ENCODE measurements at places on chromosomes 2 and 18.
A peak's percentile ranks its signal among the peaks of the same experiment; 100 is the strongest.

- no peak for DNase-seq
Measured at GRCh38 chr18:26869640-26870039, 4.1 kb upstream of the AQP4 start.

- no peak for DNase-seq
Measured at GRCh38 chr2:171598713-171599319, 76.5 kb downstream of the CYBRD1 start.

- DNase-seq = no peak
Measured at GRCh38 chr2:4529738-4530137, 826.4 kb downstream of the DCDC2C start.

- no peak for DNase-seq
Measured at GRCh38 chr2:221449406-221449805, 122.7 kb downstream of the EPHA4 start.

GRCh38 chr2:96877042-96877451 lies 7.2 kb upstream of the SEMA4C start:
- no peak for DNase-seq

GRCh38 chr2:8488001-8488738 lies 193.7 kb upstream of the ID2 start:
- no peak for DNase-seq

- no peak for DNase-seq
Measured at GRCh38 chr2:70826696-70827350, 6.4 kb upstream of the CLEC4F start.

GRCh38 chr2:168146892-168147810 lies 100.2 kb downstream of the STK39 start:
- no peak for DNase-seq

DNA sequence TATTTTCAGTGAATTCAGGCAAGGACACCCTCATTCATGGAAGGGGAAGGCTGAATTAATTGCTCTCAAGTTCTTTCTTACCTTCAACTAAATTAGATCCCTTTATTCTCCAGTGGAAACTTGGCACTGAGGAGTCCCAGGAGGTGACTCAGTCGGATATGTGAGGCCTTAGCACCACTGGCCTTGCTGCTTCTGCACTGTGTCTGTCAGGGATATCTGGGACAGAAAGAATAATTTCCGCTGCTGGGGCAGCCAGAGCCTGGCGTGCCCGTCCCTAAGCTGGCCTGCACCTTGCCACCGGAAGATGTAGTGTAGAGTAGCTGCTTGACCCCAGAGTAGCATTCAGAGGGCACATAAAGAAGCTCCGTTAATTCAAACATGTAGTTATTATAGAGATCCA lies 53.4 kb downstream of the LIMS1 start:
- DNase-seq = no peak

DNA sequence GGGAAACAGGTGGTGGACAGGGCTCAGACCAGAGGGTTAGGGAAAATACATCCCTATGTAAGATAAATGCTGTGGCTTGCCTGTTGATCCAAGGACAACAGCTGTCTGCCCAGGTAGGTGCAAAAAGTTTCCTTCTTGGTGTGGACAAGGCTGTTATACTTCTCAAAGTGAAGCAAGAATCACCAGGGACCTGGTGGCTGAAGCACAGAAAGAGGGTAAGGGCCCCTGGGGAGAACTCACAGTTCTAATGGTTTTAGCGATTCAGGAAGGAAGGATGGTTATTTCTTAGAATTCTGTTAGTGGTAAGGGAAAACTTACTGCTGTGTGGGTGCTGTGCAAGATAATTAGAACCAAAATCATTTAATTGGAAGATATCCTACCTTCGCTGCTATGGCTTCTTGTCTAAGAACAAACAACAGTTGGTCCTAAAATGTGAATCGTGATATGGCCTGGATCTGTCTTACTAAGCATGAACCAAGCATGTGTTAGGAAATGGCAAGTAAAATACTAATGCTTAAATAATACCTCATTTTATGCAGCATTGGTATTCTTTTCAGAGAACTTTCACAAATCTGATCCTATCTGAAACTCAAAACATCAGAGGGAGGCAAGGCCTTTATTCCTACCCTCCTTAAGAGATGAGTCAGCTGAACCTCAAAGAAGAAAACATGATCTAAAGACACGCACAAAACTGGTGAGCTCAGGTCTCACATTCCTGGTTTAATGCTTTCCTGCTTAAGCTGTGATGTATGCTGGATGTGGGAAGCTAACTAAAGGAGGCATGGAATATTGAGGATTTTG lies 159.2 kb upstream of the THUMPD2 start:
- DNase-seq = no peak

DNA sequence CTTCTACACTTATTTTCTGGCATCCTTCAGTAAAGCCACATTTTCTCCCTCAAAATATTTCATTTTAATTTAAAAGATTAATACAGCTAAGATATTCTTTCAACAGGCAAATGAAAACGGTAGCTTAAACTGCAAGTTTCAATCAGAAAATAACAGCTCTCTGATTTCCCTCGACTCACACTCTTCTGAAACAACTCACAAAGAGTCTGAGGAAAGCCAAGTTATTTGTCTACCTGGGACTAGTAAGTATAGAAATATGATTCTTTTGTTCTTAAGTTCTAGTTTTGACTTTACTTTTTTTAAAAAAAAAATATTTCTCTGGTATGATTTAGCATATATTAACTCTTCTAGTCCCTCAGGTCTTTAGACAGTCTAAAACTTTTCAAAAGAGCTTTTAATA lies 27.2 kb downstream of the CEP192 start:
- no peak for DNase-seq

- no peak for DNase-seq
Measured at GRCh38 chr2:133952420-133952819, 301.5 kb upstream of the MGAT5 start.

- DNase-seq = no peak
Measured at GRCh38 chr2:144801766-144802165, 281.8 kb upstream of the ZEB2 start.

DNA sequence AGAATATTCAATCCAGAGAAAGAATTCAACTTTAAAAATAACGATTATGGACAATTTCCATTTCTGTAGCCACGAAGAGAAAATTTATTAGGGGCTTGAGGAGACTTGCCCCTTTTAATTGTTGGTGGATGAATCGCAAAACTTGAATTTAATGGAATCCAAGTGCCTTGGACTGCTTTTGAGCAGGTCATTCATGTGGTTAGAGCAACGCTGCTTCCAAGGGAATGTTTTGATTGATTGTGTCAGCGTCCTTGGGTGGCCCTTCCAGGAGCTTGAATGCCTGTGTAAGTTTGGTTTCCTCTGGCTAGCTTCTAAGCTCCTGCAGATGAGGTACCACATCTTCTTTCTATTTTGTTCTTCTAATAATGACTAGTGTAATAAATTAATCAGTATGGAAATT lies 213.4 kb downstream of the LTBP1 start:
- DNase-seq = no peak

DNA sequence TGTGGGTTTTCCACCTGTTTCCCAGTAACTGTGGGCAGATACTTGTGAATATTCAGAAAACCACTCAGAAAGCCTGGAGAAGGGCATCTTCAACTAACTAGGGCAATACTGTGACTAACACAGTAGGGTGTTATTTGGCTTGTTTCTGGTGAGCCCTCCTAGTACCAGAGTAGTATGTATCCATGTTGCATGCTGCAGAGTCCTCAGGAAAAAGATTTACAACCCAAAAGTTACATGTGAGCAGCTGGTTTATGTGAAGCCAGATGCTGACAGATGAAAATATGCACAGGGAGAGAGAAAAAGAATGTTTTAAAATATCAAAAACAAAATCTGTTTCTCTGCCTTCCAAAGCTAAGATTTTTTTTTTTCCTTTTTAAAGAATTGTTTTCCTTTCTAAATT lies 333.2 kb upstream of the UBE2E3 start:
- DNase-seq = no peak

- no peak for DNase-seq
Measured at GRCh38 chr2:135960656-135961551, 24.5 kb downstream of the DARS1 start.

DNA sequence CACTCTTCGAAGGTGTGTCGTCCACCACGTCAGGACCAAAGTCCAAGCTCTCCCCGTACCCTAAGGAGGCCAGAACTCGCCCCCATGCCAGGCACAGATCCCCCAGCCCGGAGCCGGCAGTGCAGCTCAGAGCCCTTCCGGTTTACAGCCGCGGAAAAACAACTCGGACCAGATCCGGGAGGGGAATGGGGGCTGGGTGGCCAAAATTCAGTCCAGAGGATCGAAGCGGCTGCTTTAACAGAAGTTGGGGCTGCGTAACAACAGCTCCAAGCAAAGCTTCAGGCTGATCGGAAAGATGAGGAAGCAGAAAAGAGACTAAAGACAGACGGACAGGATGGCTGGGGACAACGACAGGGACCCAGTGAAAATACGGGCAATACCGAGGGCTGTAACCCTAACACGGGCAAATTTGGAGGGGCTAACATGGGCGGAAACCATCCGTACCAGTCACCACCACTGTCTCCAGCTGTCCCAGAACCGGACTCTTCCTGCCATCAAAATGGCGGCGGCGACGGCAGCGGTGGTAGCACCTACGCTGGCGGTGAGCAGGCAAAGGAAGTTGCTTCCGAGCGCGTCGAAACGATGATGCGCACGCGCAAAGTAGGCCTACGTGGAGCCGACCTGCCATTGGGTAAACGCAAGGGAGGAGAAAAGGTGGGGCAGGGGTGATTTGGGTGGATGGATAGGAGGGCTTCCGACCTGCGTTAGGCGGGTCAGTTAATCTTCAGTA lies at the start of gene MMADHC:
TSS of gene MMADHC (minus strand) at position 556 of the 730 bp plus-strand sequence. CDS start 678 bp downstream, outside the sequence.
- DNase-seq = peak; percentile 97

DNA sequence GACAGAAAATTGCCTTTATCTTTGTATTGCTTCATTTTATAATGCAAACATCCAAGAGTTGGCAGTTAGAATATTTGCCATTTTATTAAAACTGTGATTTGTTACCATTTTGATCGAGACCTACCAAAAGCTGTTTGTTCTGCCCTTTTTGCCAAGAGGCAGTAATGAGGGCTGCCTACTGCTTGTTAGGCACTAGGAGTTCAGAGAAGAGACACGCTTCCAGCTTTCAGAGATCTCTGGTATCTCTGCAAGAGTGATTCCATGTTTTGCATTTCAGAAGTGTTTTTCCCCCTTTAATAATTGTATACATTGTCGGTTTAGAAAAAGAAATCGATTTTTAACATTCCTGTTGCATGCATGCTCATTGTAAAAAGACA lies 628 bp downstream of the MRPL30 start:
- no peak for DNase-seq

DNA sequence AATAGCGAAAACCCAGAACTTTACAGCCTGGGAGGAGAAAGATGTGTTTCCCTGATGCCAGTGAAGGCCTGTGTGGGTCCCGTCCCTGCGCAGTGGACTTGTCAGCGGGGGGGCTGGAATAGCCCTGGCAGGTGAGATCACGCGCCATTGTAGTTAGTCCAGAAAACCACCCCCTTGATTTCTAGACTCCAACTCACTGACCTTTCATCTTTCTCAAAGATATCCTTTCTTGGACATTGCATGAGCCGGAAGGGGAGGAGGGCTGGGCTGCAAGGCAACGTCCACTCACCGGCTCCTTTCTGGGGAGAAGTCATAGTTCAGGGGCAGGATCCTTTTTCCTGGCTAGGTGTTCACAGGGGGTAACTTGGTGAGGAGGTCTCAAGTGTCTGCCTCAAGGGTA lies 22.3 kb upstream of the ASAP2 start:
- no peak for DNase-seq

DNA sequence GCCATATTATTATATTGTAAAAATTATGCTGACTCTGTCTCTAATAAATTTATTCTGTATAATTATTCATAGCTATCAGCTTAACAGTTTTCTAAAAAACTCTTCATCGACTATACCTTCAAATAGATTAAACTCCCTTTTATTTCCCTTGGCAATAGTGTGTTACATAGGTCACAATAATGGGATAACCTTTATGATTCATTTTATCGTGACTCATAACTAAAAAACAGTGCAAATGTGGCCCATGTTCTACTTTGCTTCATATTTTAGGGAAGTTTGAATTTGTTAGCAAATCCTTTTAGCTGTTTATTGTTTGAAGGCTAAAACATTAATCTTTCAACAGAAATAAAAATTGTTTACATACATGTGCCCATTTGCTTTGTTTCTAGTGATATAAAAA lies 783.2 kb upstream of the CDH2 start:
- no peak for DNase-seq

DNA sequence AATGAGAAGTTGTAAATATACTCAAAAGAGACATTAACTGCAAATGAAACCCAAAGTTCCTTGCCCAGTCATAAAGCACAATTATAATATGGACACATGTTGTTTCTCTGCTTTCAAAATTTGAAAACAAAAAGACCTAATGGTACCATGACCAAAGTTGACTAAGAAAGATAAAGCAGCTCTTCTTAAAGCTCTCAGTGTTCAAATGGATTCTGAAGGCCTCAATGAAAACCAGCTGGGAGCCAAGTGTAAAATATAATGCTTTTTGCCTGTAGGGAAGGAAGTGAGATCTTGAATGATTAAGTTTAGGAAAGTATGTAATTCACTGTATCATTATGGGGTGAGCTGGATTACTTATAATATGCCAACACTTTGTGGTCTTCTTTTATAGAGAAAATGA lies 178.6 kb downstream of the SATB2 start:
- no peak for DNase-seq

DNA sequence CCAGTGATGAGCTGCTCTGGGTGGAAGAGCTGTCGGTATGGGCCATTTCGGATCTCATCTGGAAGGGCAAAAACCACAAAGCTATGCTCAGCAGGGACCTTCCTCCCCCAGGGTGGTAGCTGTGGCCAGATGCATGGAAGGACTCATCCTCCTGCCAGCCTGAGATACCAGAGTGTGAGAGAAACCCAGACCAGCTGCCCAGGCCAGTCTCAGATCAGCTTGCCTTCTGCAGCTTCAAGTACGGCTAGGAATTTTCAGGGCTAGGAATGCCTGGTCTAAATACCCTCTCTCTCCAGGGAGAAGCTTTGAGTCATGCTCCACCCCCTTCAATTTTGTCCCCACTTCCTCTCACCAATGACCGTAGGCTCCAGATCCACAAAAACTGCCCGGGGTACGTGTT lies 1.4 kb upstream of the TUBA4B start:
- DNase-seq = no peak

DNA sequence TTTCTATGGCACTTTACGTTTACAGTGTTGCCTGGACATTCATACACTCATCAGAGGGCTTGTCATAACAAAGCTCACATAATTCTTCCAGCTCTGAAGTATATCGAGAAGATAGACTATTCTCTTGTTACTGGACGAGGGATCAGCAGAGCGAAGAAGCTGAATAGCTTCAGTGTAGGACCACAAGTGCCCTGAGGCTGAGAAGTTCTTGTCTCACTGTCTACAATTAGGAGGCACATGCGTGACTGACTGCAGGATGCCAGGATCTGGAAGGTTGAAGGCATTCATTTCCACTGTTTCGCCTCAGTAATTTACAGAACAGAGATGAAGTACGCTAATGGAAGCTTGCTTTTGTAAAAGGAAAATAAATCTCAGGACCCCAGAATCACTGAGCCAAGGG lies 9.6 kb downstream of the SH3YL1 start:
- no peak for DNase-seq

- no peak for DNase-seq
Measured at GRCh38 chr2:127640082-127641072, 5.6 kb upstream of the GPR17 start.

- DNase-seq = peak; percentile 78
Measured at GRCh38 chr2:109613081-109613921, 465 bp downstream of the SEPTIN10 start.

GRCh38 chr2:119550346-119550745 lies 6.1 kb downstream of the CFAP221 start:
- DNase-seq = no peak

- DNase-seq = no peak
Measured at GRCh38 chr2:145595296-145595695, 1075.4 kb upstream of the ZEB2 start.
